Activated CD4-positive, alpha-beta T cell treated with anti-CD3 and anti-CD28 coated beads, Interleukin-2, amount 10 ng/mL, durations not matched to agents 7 days and 5 days (primary cell): ENCODE measurements at places on chromosomes 3 and 15. TPM values are rescaled to one million over a fixed set of nuclear protein-coding genes. Genes with fewer than 3 reads are reported as not detected.

Gene GABRR3
- not detected for total RNA-seq

Gene DENND4A
- total RNA-seq: 30.9 TPM

GRCh38 chr3:168034152-168034928 lies 61.4 kb downstream of the GOLIM4 start:
- no peak overlapping the region for H3K4me3 ChIP-seq
- no peak overlapping the region for H3K27ac ChIP-seq
- no peak for DNase-seq
- no peaks in the 10 kb centered on the region for H3K4me1 ChIP-seq
- H3K27me3 ChIP-seq: no peaks in the 10 kb centered on the region

GRCh38 chr3:40720863-40721262 lies 196.1 kb downstream of the ZNF621 start:
- no peak overlapping the region for H3K27ac ChIP-seq
- peaks cover 9% of the 10 kb centered on the region for H3K27me3 ChIP-seq
- H3K4me3 ChIP-seq: no peak overlapping the region
- no peaks in the 10 kb centered on the region for H3K4me1 ChIP-seq
- no peak for DNase-seq

- DNase-seq: no peak
- H3K27ac ChIP-seq: no peak overlapping the region
Measured at GRCh38 chr15:73319460-73320245, 49.1 kb downstream of the HCN4 start.

DNA sequence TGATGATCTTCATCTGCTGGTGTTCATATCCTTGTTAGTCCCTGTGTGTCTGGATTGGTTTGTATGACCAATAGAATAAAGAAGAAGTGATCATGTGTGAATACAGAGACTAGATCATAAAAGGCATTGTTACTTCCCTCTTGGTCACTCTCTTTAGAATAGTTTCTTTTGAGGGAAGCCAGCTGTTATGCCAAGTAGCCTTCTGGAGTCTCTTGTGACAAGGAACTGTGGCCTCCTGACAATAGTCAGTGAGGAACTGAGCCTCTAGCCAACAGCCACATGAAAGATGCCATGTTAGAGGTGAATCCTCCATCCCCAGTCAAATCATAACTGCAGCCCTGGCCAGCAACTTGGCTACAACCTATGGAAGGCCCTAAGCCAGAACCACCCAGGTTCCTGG lies 63.0 kb upstream of the SMAD3 start:
- H3K27me3 ChIP-seq: peaks cover 11% of the 10 kb centered on the region
- no peaks in the 10 kb centered on the region for H3K4me1 ChIP-seq

- no peaks in the 10 kb centered on the region for H3K27me3 ChIP-seq
- H3K4me1 ChIP-seq: peaks cover 30% of the 10 kb centered on the region
- no peak for DNase-seq
- H3K27ac ChIP-seq: no peak overlapping the region
- peaks cover 19% of the 10 kb centered on the region for H3K36me3 ChIP-seq
Measured at GRCh38 chr3:45612918-45613602, 18.5 kb downstream of the LIMD1 start.
